Occipital lobe (tissue), 3 donors: ENCODE measurements at places on chromosomes 4 and X.

DNA sequence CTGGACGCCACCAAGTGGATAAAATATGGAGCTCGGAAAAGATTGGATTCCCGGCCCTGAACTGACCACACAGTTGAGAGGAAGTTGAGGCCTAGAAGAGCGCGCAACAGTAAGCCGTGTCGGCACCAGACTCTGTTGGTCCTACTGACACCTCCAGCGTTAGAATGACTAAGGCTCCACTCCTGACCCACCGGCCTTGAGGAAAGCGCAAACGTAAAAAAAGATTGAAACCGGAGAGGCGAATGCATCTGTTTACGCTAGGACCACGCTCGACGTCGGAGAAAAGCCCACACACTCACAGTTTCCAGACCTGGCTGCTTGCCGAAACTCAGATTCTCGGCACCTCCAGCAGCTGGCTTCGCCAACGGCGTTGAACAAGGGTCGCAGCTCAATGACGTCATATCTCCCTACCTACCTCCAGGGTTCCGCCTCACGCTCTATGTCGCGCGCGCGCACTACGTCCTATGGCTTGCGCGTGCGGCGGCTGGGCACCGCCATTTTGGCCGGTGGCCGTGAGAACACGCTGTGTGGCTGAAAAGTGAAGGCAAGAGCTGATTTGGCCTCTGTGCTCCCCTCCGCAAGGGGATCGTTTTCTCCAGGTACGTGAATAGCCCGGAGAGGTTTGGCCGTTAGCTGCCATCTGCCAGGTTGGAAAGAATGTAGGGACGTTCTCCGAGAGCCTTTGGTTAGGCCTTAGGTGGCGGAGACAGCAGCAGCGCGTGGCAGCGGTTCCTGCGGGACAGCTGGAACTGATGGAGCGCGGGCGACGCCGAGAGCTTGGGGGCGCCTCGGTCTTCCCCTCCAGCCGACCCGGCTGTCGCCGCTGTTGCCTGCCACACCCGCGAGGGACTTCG, at the start of the genes ABCE1 and ANAPC10:
TSS of gene ABCE1 (plus strand) at position 491 of the 854 bp plus-strand sequence. CDS start 6,102 bp downstream, outside the sequence.
TSS of gene ANAPC10 (minus strand) at position 376 of the 854 bp plus-strand sequence. CDS start 2,097 bp downstream, outside the sequence.
- peak; percentile 88 for DNase-seq

DNA sequence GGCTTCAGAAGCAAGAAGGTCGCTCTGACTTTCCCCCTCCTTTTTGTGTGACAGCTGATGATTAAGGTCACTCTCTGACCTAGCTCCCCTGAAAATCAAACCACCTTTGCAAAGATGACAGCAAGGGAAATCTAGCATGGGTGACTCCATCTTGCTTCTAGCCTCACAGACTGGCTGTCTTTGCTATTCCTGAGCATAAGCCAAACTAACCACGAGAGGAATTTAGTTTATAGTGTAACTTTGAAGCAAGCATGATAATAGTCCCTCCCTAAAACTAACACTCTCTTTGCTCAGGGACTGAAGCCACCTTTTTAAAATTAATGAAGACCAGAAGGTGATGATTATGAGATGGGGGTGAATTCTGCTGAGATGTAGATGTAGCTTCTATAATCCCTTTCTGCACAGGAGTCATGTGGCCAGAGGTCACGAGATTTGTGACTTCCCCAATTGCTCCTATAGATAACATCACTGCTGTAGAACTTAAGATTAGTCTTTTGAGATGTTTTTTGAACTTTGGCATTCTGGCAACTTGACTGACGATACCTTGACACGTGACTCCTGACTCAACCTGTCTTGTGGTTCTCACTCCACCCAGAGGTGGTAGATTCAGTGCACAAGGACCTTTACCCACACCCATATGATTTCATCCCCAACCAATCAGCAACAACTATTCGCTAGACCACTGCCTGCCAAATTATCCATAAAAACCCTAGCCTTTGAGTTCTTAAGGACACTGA, 14.9 kb upstream of the PDE5A start:
- DNase-seq, result no peak

DNA sequence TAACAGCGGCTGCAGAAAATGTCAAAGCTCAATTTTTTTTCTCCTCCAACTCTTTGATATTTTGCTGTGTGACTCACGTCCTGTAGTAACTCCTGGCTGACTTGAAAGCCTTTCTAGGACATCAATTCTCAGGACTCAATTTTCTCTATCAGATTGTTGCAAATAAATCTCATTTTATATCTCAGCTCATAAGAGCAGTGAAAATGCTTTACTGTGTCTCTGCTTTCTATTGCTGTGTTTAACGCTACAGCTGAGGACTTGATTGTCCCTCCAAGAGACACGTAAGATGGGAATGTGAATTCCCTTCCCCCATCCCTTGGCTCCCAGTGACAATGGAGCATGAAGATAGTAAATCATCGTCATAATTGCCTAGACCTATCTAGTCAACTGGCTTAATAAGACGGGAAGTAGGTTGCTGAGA, 20.5 kb upstream of the CBR4 start:
- no peak for DNase-seq

DNA sequence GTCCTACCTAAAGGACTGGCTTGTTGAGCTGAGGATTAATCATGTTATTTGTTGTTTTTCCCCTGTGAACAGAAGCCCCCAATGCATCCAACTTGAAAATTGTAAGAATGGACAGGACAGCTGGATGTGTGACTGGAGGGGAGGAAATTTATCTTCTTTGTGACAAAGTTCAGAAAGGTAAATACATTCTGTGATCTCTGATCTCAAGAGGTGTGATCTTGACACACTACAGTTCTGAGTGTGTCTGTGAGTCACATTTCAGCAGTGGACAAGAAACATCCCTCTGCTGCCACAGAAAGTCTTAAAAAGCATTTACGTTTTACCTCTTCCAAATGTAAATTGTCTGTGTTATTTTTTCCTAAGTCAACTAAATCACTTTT, 79.3 kb downstream of the NFKB1 start:
- DNase-seq, result no peak

GRCh38 chr4:90419124-90419711, 292.0 kb downstream of the CCSER1 start:
- no peak for DNase-seq

GRCh38 chrX:16711893-16712547, 449 bp downstream of the CTPS2 start:
- DNase-seq, result no peak

- peak; percentile 2 for DNase-seq
Observed at GRCh38 chr4:109375778-109376414, 57.7 kb upstream of the SEC24B start.

DNA sequence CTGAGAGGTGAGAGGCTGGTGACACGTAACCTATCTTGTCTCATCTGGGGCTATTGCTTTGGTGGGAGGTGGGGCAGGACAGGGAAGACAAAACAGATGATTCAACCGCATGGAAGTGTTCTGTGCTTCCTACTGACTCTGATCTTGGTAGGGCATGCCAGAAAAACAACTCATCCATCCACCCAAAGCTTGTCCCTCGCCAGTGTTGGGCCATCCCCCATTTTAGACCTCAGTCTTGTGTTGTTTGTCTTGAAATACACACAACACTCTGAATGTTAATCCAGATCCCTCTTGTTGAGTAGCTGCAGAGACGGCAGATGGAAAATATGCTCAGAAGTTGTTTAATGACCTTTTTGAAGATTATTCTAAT, 377 bp downstream of the CHRNA9 start:
- DNase-seq, result no peak
